ENCODE measurements at places on chromosomes 13 and 19. TPM values are rescaled to one million over a fixed set of nuclear protein-coding genes. Genes with fewer than 3 reads are reported as not detected.

FBXO17 gene
- 11.1 TPM for total RNA-seq

ZNF417 gene
- 19.6 TPM for total RNA-seq

GRCh38 chr19:17754634-17755442 lies 3.6 kb downstream of the FCHO1 start:
- no peak for DNase-seq

- DNase-seq: no peak
Measured at GRCh38 chr19:7153022-7153421, 83.5 kb downstream of the ZNF557 start.

GRCh38 chr13:59674616-59675015 lies 489.1 kb downstream of the DIAPH3 start:
- DNase-seq: no peak

Measured in PC-9 (cell line).